Thoracic aorta endothelial cell (primary cell): ENCODE measurements at places on chromosomes 7 and 10. TPM values are rescaled to one million over a fixed set of nuclear protein-coding genes. Genes with fewer than 3 reads are reported as not detected.

TRIM73 gene
- total RNA-seq: 0.43 and 0.66 TPM in 2 replicates

KLF14 gene
- total RNA-seq: not detected in 2 replicates

DPP6 gene
- not detected in 2 replicates for total RNA-seq

NEUROG3 gene
- not detected in 2 replicates for total RNA-seq
